IMR-90 (cell line): ENCODE measurements at places on chromosomes 2 and 18. TPM values are rescaled to one million over a fixed set of nuclear protein-coding genes. Genes with fewer than 3 reads are reported as not detected.
A peak's percentile ranks its signal among the peaks of the same experiment; 100 is the strongest.

The POTEJ gene
- total RNA-seq: not detected in 2 replicates

The SLC9A2 gene
- total RNA-seq: not detected in 2 replicates

The GPATCH11 gene
- total RNA-seq: 4.7 and 8.1 TPM in 2 replicates

The BBS5 gene
- 1.4 and 1.9 TPM in 2 replicates for total RNA-seq

DNA sequence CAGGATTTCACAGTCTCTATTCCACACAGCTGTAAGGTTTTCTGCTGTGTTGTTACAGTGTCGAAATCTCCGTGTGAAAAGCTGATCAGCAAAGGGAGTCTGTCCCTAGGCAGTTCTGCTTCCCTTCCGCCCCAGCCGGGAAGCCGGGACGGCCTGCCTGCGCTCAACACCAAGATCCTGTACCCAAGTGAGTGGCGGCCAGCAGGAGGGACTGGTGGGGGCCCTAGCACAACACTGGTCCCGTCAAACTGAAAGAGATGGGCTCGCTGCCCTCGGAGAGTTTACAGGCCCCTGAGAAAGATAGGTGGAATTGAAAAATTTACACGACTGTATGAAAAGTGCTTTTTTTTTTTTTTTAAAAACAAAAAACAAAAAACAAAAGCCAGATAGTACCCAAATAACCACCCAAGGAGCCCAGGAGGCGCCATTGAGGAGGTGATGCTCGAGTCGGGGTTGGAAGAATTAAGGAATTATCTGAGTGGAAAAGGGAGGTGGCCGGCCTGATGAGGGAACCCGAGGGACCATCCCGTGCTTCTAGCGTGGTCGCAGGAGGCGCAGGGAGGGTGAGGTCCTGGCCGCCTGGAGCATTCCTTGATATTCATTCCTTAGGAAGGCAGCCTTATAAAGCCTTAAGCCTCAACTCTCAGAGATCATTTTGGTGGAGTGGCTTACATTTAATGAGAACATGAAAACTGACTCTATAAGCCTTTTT, 96.7 kb downstream of the DGKD start:
- no peaks in the 10 kb centered on the region for H3K27me3 ChIP-seq
- peaks cover 40% of the 10 kb centered on the region for H3K36me3 ChIP-seq
- no peak overlapping the region for H3K4me3 ChIP-seq

- H3K27me3 ChIP-seq: no peaks in the 10 kb centered on the region
- H3K4me3 ChIP-seq: no peak overlapping the region
- H3K27ac ChIP-seq: no peak overlapping the region
- no peaks in the 10 kb centered on the region for H3K36me3 ChIP-seq
These were observed 677.7 kb upstream of the NXPH2 start for GRCh38 chr2:139457873-139458272.

- no peak overlapping the region for H3K27ac ChIP-seq
- H3K36me3 ChIP-seq: peaks cover 46% of the 10 kb centered on the region
- DNase-seq: peak; percentile 84
- H3K27me3 ChIP-seq: no peaks in the 10 kb centered on the region
- H3K4me1 ChIP-seq: peaks cover 14% of the 10 kb centered on the region
- H3K4me3 ChIP-seq: no peak overlapping the region
These were observed 19.2 kb downstream of the CTDP1 start for GRCh38 chr18:79698668-79699335.

GRCh38 chr2:63865159-63865799, 23.6 kb downstream of the UGP2 start:
- peaks cover 13% of the 10 kb centered on the region for H3K4me1 ChIP-seq
- H3K27ac ChIP-seq: no peak overlapping the region
- H3K4me3 ChIP-seq: no peak overlapping the region
- DNase-seq: peak; percentile 60
- no peaks in the 10 kb centered on the region for H3K27me3 ChIP-seq
